ENCODE measurements at places on chromosomes 1 and 21.

GRCh38 chr1:39205102-39205780 is 746 bp downstream of the MACF1 start:
- peak overlapping the region; percentile 96 for H3K27ac ChIP-seq
- peaks cover 19% of the 10 kb centered on the region for H3K36me3 ChIP-seq
- H3K4me1 ChIP-seq: peaks cover 35% of the 10 kb centered on the region
- DNase-seq: no peak
- H3K27me3 ChIP-seq: no peaks in the 10 kb centered on the region

- no peaks in the 10 kb centered on the region for H3K27me3 ChIP-seq
- no peaks in the 10 kb centered on the region for H3K36me3 ChIP-seq
- H3K4me3 ChIP-seq: no peak overlapping the region
- peak overlapping the region; percentile 77 for H3K27ac ChIP-seq
- no peak for DNase-seq
- peaks cover 16% of the 10 kb centered on the region for H3K4me1 ChIP-seq
These were observed 503.8 kb upstream of the PLXNA2 start for GRCh38 chr1:208747979-208748378.

DNA sequence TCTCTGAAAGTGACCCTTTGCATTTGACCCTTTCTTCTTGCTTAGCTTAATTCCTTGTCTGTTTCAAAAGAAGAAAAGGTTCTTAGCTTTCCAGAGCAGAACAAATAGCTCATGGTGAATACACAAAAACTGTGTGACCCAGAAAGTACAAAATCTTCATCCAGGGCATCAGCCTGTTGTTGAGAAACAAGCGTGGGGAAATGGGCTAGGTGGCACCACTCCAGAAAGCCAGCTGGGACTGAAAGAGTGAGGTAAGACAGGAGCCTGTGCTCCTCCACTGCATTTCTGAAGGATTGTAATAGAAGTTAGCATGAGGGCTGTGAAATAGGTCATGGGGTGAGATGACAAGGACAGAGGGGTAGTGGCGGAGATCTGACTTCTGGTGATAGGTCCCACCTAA is 45.8 kb downstream of the CYP2J2 start:
- no peak for DNase-seq
- peaks cover 13% of the 10 kb centered on the region for H3K36me3 ChIP-seq
- no peaks in the 10 kb centered on the region for H3K27me3 ChIP-seq
- peaks cover 5% of the 10 kb centered on the region for H3K4me1 ChIP-seq

- no peaks in the 10 kb centered on the region for H3K36me3 ChIP-seq
- no peak overlapping the region for H3K27ac ChIP-seq
- H3K4me1 ChIP-seq: peaks cover 8% of the 10 kb centered on the region
These were observed 190.8 kb downstream of the MATN1 start for GRCh38 chr1:30532621-30533020.

- no peak overlapping the region for H3K27ac ChIP-seq
- no peak for DNase-seq
- H3K27me3 ChIP-seq: peaks cover 4% of the 10 kb centered on the region
- no peaks in the 10 kb centered on the region for H3K36me3 ChIP-seq
- no peak overlapping the region for H3K4me3 ChIP-seq
These were observed 285.8 kb upstream of the NEGR1 start for GRCh38 chr1:72568113-72568512.

DNA sequence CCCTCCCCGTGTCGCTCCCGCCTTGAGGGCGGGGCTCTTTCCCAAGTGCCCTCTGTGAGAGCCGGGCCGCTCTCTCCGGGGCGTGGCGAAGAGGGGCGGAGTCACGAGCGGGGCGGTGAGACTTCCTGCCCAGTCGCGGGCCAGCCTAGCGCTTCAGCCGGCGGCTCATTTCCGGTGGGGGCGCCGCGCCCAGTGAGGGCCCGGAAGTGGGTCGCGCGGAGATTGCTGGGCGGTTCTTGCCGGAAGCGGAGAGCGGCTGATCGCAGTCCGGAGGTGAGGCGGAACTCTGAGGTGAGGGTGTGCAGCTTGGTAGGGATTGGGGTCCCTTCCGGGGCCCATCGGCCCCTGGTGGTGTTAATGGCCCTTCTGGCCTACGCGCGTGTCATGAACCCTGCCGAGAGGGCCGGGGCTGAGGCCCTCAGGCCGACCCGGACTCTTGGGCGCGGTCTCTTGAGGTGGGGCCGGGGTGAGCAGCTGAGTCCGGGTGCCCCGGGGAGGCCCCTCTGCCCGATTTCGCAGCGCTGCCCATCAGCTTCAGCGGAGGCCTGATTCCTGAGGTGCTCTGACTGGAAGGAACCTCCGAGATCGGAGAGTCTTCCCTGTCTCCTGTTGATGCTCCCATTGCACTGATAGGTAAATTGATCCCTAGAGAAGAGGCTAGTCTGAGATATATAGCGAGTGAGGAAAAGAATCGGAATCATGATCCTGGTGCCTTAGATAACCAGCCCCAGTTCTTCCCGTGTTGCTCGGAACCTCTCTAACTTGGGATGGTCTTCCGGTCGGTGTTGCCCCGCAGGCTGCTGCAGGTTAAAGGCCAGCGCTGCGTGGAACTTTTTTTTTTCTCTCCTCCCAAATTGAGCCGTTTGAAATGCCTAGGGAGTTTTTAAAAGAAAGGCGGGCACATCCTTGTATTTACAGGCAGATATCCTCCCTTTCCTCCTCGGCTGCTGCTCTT is at the start of gene CAP1:
Gene CAP1 (plus strand): TSS at position 219 of the 955 bp plus-strand sequence. CDS start 18,618 bp downstream, outside the sequence.
- H3K27me3 ChIP-seq: no peaks in the 10 kb centered on the region
- DNase-seq: peak; percentile 100

DNA sequence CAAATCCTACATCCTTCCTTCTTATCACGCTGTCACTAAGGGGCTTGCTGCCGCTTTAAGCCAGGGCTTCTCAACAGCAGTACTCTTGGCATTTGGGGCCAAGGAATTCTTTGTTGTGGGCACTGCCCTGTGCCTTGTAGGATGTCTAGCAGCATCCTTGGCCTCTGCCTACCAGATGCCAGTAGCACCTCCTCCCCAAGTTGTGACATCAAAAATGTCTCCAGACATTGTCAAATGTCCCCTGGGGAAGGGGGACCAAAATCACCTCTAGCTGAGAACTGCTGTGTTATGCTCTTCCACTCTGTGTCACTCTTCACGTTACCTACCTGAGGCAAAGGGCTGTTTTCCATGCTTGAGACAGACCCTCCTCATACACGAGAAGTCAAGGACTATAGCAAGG is 400.3 kb upstream of the POU3F1 start:
- peaks cover 23% of the 10 kb centered on the region for H3K4me1 ChIP-seq
- DNase-seq: no peak
- no peaks in the 10 kb centered on the region for H3K36me3 ChIP-seq
- no peak overlapping the region for H3K4me3 ChIP-seq
- H3K27me3 ChIP-seq: peaks cover 3% of the 10 kb centered on the region

- peaks cover 9% of the 10 kb centered on the region for H3K27me3 ChIP-seq
- H3K4me3 ChIP-seq: no peak overlapping the region
- DNase-seq: no peak
- peaks cover 5% of the 10 kb centered on the region for H3K4me1 ChIP-seq
- no peaks in the 10 kb centered on the region for H3K36me3 ChIP-seq
- H3K27ac ChIP-seq: no peak overlapping the region
These were observed 62.5 kb downstream of the KIAA0040 start for GRCh38 chr1:175129997-175130648.

DNA sequence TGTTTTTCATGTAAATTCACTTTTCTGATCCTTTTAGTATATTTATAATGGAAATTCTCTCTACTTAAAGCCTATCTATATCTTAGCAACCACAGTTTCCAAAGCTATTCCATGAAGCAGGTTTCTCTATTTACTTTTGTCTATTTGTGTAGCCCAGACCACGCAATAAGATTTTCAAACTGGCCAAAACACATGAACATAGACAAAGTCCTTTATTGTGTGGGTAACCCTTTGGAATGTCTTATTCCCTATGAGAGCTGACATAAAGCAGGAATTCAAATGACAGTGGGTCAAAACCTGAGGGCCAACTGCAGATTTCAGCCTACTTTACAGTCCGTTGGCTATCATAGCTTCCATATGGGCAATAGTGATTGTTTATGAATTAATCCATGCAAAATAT is 252.6 kb downstream of the LTN1 start:
- H3K27ac ChIP-seq: no peak overlapping the region

- no peak overlapping the region for H3K27ac ChIP-seq
- DNase-seq: no peak
- H3K27me3 ChIP-seq: peaks cover 17% of the 10 kb centered on the region
- H3K4me1 ChIP-seq: no peaks in the 10 kb centered on the region
- no peak overlapping the region for H3K4me3 ChIP-seq
These were observed 413.1 kb downstream of the PTPRU start for GRCh38 chr1:29649189-29650040.

DNA sequence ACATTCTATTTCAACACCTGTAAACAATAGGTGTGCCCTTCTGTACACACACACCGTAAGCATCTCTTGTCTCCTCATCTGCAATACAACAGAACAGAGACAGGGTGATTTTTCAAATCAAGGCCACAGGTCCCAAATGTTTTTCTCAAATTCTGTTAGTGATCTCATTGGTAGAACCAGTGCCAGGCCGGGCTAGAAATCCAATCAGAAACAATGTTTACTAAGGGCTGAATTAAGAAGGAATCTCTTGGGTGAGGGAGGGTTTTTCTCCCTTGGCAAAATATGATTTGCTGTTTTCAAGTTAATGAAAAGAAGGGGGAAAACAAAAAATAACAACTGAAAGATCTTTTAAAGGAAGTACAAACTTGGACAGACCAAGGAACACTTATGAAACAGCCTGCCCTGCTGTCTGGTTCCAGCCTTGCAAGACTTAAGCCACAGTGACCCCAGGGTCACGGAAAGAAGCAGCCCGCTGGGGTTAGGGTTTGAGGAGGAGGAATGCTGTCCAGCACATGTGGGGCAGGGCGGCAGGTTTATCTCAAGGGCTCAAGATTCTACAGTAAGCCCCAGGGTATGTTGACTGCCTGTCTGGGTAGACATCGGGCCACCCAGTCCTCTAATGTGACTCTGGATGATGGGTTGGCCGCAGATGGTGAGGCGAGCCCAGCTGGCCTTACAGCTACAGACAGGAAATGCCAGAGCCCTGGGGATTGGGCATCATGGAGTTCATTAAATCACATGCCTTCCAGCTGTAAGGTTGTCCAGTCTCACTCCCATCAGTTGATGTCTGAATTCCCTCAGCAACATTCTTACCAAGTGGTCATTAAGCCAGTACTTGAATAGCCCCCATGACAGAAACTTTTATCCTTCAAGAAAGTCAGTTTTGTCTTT is 73.3 kb upstream of the SLC44A3 start:
- H3K27me3 ChIP-seq: peaks cover 3% of the 10 kb centered on the region

- no peaks in the 10 kb centered on the region for H3K27me3 ChIP-seq
- H3K27ac ChIP-seq: peak within 1 kb of the TSS; percentile 53
- no peak within 1 kb of the TSS for H3K4me3 ChIP-seq
- H3K36me3 ChIP-seq: peaks cover 21% of the 10 kb centered on the region
- H3K4me1 ChIP-seq: peaks cover 33% of the 10 kb centered on the region
These were observed at the start of gene CD101 for GRCh38 chr1:117001254-117001927. CD101 (plus strand) TSS chr1:117001760; CDS start chr1:117001818, 58 bp downstream.

DNA sequence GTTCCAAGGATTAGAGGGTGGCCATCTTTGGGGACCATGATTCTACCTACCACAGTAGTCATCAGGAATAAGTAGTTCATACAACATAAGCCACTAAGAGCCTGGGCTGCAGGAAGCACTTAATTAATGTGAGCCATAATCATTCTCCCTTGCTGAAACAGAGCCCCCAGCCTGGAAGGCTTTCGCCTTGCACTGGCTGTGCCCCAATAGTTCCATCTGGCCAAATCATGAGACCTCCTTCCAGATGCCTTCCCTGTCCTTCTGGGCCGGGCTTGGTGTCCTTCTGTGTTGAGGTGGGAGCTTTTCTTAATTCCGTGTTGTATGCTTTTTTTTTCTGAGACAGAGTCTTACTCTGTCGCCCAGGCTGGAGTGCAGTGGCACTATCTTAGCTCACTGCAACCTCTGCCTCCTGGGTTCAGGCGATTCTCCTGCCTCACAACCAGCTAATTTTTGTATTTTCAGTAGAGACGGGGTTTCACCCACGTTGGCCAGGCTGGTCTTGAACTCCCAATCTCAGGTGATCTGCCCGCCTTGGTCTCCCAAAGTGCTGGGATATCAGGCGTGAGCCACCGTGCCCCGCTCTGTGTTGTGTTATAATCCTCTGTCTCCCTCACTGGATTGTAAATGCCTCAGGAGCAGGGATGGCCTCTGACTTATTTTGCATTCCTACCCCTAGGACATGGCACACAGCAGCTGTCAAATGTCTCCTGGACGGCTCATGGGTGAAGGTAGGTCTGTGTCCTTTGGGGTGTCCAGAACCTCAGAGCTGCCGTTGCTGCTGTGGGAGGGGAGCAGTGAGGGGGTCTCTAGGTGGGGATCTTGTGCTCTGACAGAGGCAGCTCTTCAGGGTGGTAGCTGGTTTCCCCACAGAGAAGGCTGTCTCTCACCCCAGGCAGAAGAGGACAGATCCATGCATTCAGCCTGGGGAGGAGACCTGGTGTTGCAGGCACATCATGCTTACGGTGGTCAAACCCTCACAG is 10.1 kb downstream of the GNG4 start:
- DNase-seq: no peak
- peaks cover 15% of the 10 kb centered on the region for H3K27me3 ChIP-seq
- H3K27ac ChIP-seq: no peak overlapping the region

DNA sequence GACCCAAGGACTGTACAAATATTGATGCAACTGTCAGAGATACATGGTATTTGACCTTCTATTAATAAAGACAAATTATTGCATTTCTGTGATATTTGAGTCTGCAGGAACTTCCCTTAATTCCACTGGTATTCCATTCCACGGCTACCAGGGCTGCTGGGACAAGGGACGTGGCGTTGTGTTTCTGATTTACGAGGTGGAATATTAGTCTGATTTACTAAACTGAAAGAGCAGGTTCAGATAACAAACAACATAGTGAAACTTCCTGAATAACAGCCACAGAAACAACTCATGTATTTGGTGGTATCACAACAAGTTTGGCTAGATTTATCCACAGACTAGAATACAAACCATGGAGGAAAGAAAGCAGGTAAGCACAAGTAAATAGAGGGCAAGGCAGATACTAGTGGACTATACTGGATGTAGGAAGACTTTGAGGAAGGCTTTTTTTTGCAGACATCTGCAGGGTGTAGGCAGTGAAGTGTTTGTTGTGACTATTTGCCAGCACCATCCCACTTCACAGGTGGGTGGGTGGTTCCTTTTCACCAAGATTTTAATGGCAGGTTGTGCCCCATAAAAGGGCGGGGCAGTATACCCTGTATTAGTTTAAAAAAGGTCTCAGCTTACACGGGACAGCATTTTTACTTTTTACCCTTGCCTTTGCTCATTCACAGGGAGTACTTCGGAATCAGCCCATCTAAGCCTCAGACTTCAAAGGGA is 100.4 kb downstream of the FGGY start:
- H3K4me3 ChIP-seq: no peak overlapping the region
- peaks cover 59% of the 10 kb centered on the region for H3K4me1 ChIP-seq
- peak overlapping the region; percentile 76 for H3K27ac ChIP-seq
- DNase-seq: peak; percentile 6

- H3K27me3 ChIP-seq: no peaks in the 10 kb centered on the region
- no peak overlapping the region for H3K4me3 ChIP-seq
- no peaks in the 10 kb centered on the region for H3K4me1 ChIP-seq
- H3K36me3 ChIP-seq: no peaks in the 10 kb centered on the region
- no peak for DNase-seq
These were observed 671.7 kb upstream of the PTBP2 start for GRCh38 chr1:96049759-96050409.

GRCh38 chr1:1274299-1274930 is 761 bp upstream of the UBE2J2 start:
- DNase-seq: no peak

GRCh38 chr1:222182641-222183040 is 365.3 kb downstream of the HHIPL2 start:
- no peaks in the 10 kb centered on the region for H3K4me1 ChIP-seq
- no peak overlapping the region for H3K4me3 ChIP-seq
- no peak for DNase-seq
- no peaks in the 10 kb centered on the region for H3K36me3 ChIP-seq
- H3K27me3 ChIP-seq: peaks cover 4% of the 10 kb centered on the region

- no peak overlapping the region for H3K27ac ChIP-seq
- H3K36me3 ChIP-seq: no peaks in the 10 kb centered on the region
- H3K27me3 ChIP-seq: peaks cover 9% of the 10 kb centered on the region
- DNase-seq: no peak
- no peak overlapping the region for H3K4me3 ChIP-seq
- no peaks in the 10 kb centered on the region for H3K4me1 ChIP-seq
These were observed 79.3 kb upstream of the WARS2 start for GRCh38 chr1:119219711-119220110.

Data from nephron progenitor cell (in vitro differentiated cells).